Heart left ventricle (tissue), 16 donors: ENCODE measurements at places on chromosomes 2 and 18.

GRCh38 chr2:181566334-181567032 is 90.4 kb downstream of the CERKL start:
- no peak overlapping the region for H3K4me3 ChIP-seq
- no peaks in the 10 kb centered on the region for H3K27me3 ChIP-seq
- no peak for DNase-seq
- no peak overlapping the region for H3K27ac ChIP-seq

- peak overlapping the region; percentile 68 for H3K27ac ChIP-seq
- peak overlapping the region; percentile 73 for H3K4me3 ChIP-seq
- H3K4me1 ChIP-seq = peaks cover 10% of the 10 kb centered on the region
- no peaks in the 10 kb centered on the region for H3K36me3 ChIP-seq
- DNase-seq = no peak
Measured at GRCh38 chr2:47402555-47402804, 476 bp upstream of the MSH2 start.

GRCh38 chr18:23772327-23773024 is 83.2 kb downstream of the LAMA3 start:
- no peaks in the 10 kb centered on the region for H3K27me3 ChIP-seq
- no peak for DNase-seq
- no peaks in the 10 kb centered on the region for H3K4me1 ChIP-seq
- peaks cover 2% of the 10 kb centered on the region for H3K36me3 ChIP-seq
- no peak overlapping the region for H3K27ac ChIP-seq
- H3K4me3 ChIP-seq = no peak overlapping the region

- no peaks in the 10 kb centered on the region for H3K27me3 ChIP-seq
- no peaks in the 10 kb centered on the region for H3K4me1 ChIP-seq
- H3K4me3 ChIP-seq = no peak overlapping the region
- H3K36me3 ChIP-seq = no peaks in the 10 kb centered on the region
- no peak for DNase-seq
Measured at GRCh38 chr18:51137026-51137729, 60.3 kb downstream of the MEX3C start.

DNA sequence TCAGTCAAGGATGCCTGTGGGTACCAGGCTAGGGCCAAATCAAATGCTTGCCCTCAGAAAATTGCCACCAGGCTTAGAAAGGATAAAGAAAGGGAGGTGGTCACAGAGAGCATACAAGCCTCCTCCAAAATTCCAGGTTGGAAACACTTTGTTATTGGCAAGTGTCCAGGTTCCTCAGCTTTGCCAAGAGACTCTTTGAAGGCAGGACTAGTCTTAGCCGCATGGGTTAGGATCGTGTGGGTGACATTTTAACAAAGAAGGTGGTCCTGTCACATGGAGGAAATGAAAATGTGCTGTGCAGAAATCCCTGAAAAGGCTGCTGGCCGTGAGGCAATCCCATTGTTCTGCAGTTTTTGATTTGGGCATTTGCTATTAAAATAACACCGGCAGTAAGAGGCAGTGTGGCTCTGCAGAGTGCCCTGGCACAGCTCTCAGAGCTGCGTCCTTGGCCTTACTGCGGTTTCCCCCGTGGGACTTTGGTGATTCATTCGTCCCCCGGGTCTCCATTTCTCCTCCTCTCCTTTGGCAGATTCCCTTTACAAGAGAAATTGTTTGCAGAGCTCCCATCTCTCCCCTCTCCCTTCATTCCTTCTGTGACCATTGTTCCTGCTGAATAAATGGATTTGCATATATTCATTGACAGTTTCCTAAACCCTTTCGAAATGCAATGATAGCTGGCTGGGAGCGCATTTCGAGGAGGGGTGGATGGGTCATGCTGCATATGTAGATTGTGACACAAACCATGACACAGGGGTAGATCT is 187.3 kb downstream of the VAPA start:
- H3K36me3 ChIP-seq = no peaks in the 10 kb centered on the region
- H3K27me3 ChIP-seq = no peaks in the 10 kb centered on the region
- H3K4me3 ChIP-seq = no peak overlapping the region
- H3K27ac ChIP-seq = no peak overlapping the region
- H3K4me1 ChIP-seq = no peaks in the 10 kb centered on the region
- no peak for DNase-seq

GRCh38 chr2:105822186-105822585 is 77.5 kb downstream of the NCK2 start:
- H3K36me3 ChIP-seq = no peaks in the 10 kb centered on the region
- H3K27me3 ChIP-seq = no peaks in the 10 kb centered on the region
- no peak for DNase-seq
- no peak overlapping the region for H3K4me3 ChIP-seq

- no peak overlapping the region for H3K27ac ChIP-seq
- H3K27me3 ChIP-seq = peaks cover 4% of the 10 kb centered on the region
- no peaks in the 10 kb centered on the region for H3K36me3 ChIP-seq
Measured at GRCh38 chr2:233944722-233945121, 27.5 kb downstream of the TRPM8 start.

DNA sequence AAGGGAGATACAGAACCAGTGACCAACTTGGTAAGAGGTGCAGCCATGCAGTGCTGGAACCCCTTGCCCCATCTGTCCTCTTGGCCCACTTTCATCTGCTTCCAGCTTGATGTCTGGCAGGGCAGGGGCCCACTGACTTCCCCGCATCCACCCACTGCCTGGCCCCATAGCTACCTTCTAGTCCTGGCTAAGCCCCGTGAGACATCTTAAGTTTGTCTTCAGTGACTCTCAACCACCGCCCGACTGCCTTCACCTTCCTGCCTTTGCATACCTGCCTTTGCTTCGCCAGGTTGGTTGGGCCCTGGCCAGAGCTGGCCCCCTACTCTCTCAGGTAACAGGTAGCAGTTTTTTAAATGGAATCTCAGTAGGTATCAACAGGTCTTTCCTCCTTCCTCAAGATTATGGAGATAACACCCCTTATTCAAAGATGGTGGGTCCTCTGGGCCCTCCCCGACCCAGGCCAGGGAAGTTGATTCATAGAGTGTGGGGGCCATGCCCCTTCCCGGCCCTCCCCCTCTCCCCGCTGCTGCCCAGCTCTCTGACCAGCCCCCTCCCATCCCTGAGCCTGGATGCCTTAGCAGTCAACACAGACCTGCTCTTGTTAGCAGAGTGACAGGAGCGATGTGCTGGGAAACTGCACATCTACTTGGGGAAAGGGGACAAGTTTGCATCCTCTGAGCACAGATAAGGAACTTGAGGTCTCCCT is 2.8 kb downstream of the ARID5A start:
- H3K27ac ChIP-seq = no peak overlapping the region
- no peak for DNase-seq
- H3K27me3 ChIP-seq = no peaks in the 10 kb centered on the region
- peaks cover 25% of the 10 kb centered on the region for H3K36me3 ChIP-seq
- no peak overlapping the region for H3K4me3 ChIP-seq
- peaks cover 73% of the 10 kb centered on the region for H3K4me1 ChIP-seq

GRCh38 chr18:43744960-43745745 is 467.9 kb upstream of the SYT4 start:
- H3K36me3 ChIP-seq = no peaks in the 10 kb centered on the region
- H3K27ac ChIP-seq = no peak overlapping the region
- no peaks in the 10 kb centered on the region for H3K4me1 ChIP-seq
- no peaks in the 10 kb centered on the region for H3K27me3 ChIP-seq

GRCh38 chr18:26867471-26867870 is 2.0 kb upstream of the AQP4 start:
- no peaks in the 10 kb centered on the region for H3K36me3 ChIP-seq
- no peaks in the 10 kb centered on the region for H3K27me3 ChIP-seq
- H3K4me1 ChIP-seq = peaks cover 3% of the 10 kb centered on the region
- no peak for DNase-seq
- no peak overlapping the region for H3K4me3 ChIP-seq

DNA sequence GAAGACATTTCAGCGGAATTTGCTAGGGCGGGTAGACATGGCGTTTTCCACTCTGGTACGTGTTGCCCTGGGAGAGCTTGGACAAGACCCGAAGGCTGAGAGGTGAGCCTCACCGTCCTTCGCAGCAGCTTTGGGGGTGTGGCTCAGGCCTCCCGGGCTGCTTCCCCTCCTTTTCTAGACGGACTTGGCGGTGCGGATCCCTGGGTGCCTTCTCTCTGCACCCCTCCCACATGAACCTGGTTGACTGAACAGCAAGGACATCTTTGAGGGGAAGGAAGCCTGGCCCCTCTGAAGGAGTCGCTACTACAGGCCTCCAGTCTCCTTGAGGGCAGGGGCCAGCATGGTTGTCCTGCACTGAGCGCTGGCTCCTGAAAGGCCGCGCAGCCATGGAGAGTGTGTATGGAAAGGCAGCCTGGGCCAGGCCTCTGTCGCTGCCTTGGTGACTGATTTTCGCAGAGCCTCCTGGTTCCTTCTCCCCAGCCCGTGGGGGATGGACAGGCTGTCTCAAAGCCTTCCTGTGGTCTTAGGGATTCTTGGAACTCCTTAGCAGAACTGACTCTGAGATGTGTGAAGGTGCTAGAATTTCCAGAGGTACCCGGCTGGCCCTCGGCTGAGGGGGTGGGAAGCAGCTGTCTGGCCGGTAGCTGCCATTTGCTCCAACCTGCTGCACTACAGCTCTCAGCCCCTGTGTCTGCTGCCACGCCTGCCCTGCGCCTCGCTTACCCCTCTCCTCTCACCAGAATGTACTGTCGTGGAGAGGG is 9.9 kb downstream of the CNNM4 start:
- H3K4me1 ChIP-seq = no peaks in the 10 kb centered on the region
- H3K4me3 ChIP-seq = no peak overlapping the region
- H3K36me3 ChIP-seq = peaks cover 4% of the 10 kb centered on the region
- no peaks in the 10 kb centered on the region for H3K27me3 ChIP-seq

DNA sequence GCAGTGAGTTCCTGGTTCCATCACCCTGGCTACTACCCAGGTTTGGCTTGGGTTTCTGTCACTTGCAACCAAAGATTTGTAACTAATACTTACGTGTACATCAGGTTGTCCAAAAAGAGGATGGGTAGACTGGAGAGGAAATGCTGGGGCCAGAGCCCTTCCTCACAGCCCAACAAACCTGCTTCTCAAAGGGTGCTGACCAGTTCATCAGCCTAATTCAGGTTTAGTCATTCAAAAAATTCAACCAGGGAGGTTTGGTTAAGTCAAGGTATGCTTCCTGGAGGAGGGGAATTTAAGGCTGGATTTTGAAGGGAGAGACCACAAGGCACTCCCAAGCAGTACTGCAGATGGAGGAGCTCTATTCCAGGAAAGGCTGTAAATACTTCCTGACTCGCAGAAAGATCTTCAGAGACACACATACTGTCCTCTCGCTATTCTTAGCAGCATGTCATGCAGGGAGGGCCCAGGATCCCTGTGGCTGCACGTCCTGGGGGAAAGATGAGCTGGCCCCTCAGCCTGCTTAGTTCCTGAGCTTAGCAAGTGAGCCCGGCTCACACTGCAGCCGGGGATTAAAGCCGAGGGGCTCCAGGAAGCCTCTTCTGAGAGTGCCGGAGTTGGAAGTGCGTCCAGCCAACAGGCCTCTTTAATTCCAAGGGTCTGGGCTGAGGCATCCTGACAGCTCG is 40.0 kb upstream of the BIN1 start:
- no peaks in the 10 kb centered on the region for H3K36me3 ChIP-seq
- no peak for DNase-seq
- H3K27me3 ChIP-seq = no peaks in the 10 kb centered on the region
- no peak overlapping the region for H3K27ac ChIP-seq

- H3K4me1 ChIP-seq = no peaks in the 10 kb centered on the region
- H3K36me3 ChIP-seq = no peaks in the 10 kb centered on the region
- no peaks in the 10 kb centered on the region for H3K27me3 ChIP-seq
- H3K27ac ChIP-seq = no peak overlapping the region
- no peak overlapping the region for H3K4me3 ChIP-seq
Measured at GRCh38 chr2:123732563-123732962, 292.5 kb upstream of the CNTNAP5 start.

GRCh38 chr2:29455200-29455860 is 340.1 kb downstream of the CLIP4 start:
- H3K36me3 ChIP-seq = no peaks in the 10 kb centered on the region
- H3K27me3 ChIP-seq = no peaks in the 10 kb centered on the region
- no peaks in the 10 kb centered on the region for H3K4me1 ChIP-seq
- DNase-seq = no peak
- H3K27ac ChIP-seq = no peak overlapping the region

DNA sequence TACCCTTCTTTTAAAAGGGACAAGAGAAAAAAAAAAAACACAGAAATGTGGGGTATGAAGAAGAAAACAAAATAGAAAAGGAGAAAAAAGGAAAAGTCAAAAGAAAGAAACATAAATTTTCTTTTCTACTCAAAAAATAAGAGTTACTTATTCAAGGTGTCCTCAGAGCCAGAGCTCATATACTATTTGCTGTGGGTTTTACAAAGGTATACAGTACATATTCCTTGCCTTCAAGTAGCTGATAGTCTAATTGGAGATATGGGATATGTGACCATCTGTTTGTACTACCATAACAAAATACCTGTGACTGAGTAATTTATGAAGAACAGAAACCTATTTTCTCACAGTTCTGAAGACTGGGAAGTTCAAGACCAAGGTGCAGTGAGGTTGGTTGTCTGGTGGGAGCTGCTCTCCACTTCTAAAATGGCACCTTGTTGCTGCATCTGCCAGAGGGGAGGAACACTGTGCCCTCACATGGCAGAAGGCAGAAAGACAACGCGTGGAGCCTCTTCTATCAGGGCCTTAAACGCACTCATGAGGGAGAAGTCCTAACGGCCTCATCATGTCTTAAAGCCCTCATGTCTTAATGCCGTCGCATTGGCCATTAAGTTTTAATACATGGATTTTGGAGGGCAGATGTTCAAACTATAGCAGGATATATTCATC is 33.9 kb downstream of the NBAS start:
- H3K4me1 ChIP-seq = no peaks in the 10 kb centered on the region
- H3K36me3 ChIP-seq = peaks cover 68% of the 10 kb centered on the region
- H3K27me3 ChIP-seq = no peaks in the 10 kb centered on the region
- no peak overlapping the region for H3K27ac ChIP-seq
- no peak overlapping the region for H3K4me3 ChIP-seq

DNA sequence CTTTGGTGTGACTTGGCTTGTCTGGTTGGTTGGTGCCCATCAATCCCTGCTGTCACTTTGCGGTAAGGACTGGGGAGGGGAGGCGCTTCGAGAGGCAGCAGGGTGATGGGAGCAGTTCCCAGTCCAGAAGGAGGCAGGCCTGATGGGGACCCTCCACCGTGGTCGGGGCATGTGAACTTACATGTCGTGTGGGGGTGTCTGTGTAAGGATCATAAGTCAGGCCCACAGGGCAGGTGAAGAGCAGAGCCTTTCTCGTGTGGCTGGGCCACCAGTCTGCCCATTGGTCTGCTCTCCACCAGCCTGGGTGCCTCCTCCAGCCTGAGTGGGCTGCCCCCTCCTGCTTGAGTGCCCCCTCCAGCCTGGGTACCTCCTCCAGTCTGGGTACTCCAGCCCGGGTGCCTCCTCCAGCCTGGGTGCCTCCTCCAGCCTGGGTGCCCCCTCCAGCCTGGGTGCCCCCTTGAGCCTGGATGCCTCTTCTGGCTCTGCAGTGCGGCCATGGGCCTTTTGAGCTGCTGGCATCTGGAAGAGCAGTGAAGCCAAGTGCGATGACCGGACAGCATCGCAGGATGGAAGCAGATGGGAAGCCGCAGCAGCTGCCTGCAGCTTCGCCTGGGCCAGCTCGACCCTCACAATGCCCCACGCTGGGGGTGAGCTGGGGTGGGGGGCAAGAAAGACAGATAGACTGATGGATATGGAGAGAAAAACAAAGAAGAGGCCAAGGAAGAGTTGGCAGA is 25.0 kb downstream of the ATOH8 start:
- H3K4me3 ChIP-seq = no peak overlapping the region
- H3K27ac ChIP-seq = no peak overlapping the region
- H3K36me3 ChIP-seq = peaks cover 5% of the 10 kb centered on the region
- DNase-seq = no peak

GRCh38 chr2:163877316-163877715 is 141.5 kb upstream of the FIGN start:
- no peak overlapping the region for H3K27ac ChIP-seq
- H3K36me3 ChIP-seq = no peaks in the 10 kb centered on the region
- no peak for DNase-seq
- no peak overlapping the region for H3K4me3 ChIP-seq

GRCh38 chr2:223500709-223501108 is 101.5 kb downstream of the SCG2 start:
- H3K36me3 ChIP-seq = no peaks in the 10 kb centered on the region
- H3K27ac ChIP-seq = no peak overlapping the region
- no peaks in the 10 kb centered on the region for H3K4me1 ChIP-seq
- peaks cover 2% of the 10 kb centered on the region for H3K27me3 ChIP-seq
- no peak overlapping the region for H3K4me3 ChIP-seq
- DNase-seq = no peak
